ENCODE measurements at places on chromosomes 3 and 15.

DNA sequence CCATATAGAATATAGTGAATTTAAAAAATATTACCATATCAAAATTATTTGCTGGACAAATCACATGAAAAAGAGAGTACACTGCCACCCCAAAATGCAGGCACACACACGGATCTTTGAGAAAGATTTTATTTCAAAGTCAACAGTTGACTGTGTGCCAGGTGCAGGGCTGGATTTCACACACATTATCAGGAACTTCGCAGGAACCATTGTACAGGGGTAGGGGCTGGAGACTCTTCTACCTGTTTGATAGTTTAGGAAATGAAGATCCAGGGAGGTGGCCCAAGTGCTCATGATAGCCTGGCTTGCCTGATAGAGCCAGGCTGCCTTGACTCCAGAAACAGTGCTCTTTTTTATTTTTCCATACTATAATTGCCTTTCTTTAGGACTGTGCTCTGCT, 54.2 kb downstream of the IL1RAP start:
- no peak for ATAC-seq

GRCh38 chr3:178200316-178200715, 335.9 kb upstream of the KCNMB2 start:
- no peak for ATAC-seq

DNA sequence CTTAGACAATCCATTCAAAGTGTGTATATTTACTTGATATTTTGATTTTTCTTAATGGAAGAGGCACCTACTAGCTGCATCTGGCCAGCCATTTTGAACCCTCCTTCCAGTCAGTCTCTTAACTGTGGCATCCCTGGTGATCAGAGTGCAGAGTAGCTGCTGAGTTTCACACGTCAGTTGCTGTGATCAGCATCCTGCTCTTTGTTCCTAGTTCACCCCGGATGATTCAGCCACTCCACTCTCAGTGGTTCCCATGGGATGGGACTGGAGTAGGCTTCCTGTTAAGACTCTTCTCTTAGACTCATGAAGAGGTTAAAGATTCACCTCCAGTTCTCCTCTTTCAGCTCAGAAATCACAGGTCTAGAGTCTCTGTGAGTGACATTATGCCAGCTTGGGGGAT, 75.8 kb downstream of the STXBP5L start:
- ATAC-seq = no peak

DNA sequence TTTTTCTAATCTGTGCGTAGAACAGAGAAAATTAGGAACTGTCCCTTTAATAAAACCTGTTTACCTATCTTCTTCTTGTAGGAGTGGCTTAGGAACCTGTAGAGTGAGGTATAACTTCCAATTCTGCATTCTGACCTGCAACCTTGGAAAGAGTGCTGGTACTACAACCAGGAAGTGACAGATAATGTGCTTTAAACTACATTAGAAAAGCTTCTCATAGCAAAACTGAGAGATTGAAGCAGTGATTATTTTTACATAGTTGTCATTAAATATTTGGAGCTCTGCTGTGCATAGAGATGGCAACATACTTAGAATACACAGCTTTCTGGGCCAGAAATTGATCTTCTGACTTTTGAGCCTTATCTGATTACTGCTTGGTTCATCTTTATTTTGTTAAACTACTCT, 50.4 kb upstream of the ZDHHC23 start:
- ATAC-seq = no peak

GRCh38 chr3:109923431-109923830, 586.1 kb upstream of the DPPA4 start:
- ATAC-seq = no peak

DNA sequence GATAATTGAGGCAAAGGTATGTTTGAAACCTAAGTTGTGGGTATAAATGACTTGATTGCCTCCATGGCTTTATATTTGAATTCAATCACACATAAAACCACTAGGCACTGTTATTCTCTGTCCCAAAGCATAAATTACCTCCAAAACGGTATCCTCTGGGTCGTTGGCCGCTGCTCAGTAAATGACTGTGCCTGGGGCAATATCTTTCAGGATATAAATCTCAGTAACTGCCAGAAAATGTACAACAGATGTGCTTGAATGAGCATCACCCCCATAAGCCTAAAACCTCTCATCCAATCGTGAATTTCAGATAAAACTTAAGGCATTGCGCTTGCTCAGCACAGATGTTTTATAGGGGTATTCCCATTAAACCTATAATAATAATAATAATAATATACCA, 19.0 kb upstream of the C3orf49 start:
- no peak for ATAC-seq

- ATAC-seq = peak; percentile 80
These were observed 104.3 kb upstream of the TSC22D2 start for GRCh38 chr3:150303768-150304167.

DNA sequence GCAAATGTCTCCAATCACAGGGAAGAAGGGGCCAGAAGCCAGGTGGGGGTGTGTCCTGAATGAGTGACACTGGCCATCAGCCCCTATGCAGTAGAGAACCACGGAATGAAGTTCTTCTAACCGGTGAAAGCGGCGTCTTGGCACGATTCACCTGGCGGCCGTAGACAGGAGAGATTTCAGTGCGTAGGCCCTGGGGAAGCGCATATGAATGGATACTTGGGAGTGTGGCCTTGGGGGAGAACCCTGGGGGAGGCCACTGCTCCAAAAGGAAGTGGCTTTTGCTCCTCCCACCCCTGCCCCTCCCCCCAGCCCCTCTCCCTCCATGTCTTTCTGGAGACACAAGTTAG, 43.6 kb downstream of the RBPMS2 start:
- ATAC-seq = no peak

DNA sequence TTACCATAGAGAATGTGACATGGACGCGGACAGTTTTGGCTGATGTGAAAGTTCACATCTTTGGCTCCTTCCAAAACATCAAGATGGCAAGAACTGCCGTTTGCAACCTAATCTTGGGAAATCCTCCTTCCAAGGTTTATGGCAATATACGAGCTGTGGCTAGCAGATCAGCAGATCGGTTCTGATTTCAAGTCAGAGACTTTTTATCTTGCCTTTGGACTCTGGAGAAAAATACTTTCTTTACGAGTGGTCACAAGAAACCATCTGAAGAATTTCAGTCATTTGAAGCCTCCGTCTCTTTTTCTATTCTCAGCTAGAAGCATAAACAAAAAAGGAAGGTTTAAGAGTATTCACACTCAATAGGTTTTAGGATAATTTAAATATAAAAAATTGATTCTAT, 153.5 kb upstream of the MEIS2 start:
- ATAC-seq = no peak

All from SK-N-SH treated with all-trans-retinoic acid at 6 μM for 48 hours (cell line).